ENCODE measurements at places on chromosomes 3 and 15. TPM values are rescaled to one million over a fixed set of nuclear protein-coding genes. Genes with fewer than 3 reads are reported as not detected.

Gene CMTM7
- total RNA-seq: 38.6 TPM

Gene C3orf85
- not detected for total RNA-seq

Gene IL5RA
- total RNA-seq: 8.7 TPM

Gene DLEC1
- 8.2 TPM for total RNA-seq

Gene CHRM5
- total RNA-seq: not detected

Gene POLQ
- total RNA-seq: 24.8 TPM

Gene PAQR9
- not detected for total RNA-seq

Gene DTX3L
- 28.6 TPM for total RNA-seq

Gene MCF2L2
- 0.67 TPM for total RNA-seq

Gene HDC
- 0.19 TPM for total RNA-seq

Gene GOLGA6D
- total RNA-seq: 0.27 TPM

Gene AADAC
- total RNA-seq: not detected

Gene MYL3
- total RNA-seq: not detected

Gene IRAK2
- total RNA-seq: 4.7 TPM
